HTR-8/SVneo (cell line): ENCODE measurements at places on chromosomes 5 and 9.

DNA sequence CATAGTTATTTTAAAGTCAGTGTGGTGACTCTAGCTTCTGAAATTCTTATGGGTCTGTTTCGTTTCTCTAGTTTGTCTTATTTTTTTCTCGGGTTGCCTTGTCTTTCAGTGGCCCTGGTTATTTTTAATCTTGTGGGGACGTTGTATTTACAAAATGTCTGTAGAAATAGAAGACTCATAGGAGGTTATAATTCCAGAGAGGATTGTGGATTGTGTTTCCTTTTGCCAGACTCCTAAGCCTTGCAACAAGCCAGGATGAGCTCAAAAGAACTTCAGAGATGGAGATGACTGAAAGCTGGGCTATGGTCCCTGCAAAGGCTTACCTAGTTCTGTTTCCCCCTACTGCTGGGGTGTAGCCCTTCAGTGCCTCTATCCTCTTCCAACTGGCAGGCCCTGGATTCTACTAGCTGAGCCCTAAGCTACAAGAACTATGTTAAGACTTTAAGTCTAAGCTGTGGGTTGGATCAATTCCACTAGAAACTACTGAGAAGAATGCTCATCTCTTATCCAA, 32.2 kb upstream of the LECT2 start:
- DNase-seq = no peak

GRCh38 chr9:113894166-113894565, 18.1 kb downstream of the ZNF618 start:
- DNase-seq = no peak

DNA sequence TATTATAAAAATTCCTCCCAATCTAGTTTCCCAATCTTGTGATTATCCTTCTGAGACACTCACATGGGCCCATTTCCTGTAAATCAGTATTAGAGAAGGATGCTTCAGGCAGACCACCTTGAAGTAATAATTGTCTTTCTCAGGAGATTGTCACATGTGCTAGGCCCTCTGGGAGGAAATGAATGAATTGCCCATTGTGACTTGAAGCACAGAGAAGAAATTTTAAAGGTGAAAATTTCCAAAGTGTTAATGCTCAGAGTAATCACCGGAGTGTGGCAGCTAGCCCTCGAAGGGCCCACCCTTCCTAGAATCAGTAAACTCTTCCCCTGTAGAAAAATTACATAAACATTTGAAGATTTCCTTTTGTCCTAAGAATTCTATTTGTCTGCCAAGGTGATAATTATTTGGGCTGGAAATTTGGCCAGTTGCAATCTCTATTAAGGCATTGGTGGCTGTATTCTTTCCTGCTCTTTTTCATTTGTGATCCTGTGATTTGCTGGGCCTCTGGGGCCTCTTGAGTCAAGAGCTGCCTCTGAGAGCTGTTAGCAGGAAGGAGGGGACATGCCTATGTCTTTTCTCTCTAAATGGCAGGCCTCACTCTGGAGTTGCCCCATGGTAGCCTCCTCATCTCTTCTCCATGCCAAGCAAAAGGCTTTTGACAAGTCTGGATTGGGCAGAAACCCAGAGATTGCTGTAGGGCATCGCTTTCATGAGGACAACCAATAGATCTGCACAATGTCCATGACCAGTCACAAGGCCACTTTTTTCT, 371.5 kb upstream of the ACTBL2 start:
- DNase-seq = no peak

- no peak for DNase-seq
Measured at GRCh38 chr9:123695386-123695785, 234.5 kb downstream of the DENND1A start.

DNA sequence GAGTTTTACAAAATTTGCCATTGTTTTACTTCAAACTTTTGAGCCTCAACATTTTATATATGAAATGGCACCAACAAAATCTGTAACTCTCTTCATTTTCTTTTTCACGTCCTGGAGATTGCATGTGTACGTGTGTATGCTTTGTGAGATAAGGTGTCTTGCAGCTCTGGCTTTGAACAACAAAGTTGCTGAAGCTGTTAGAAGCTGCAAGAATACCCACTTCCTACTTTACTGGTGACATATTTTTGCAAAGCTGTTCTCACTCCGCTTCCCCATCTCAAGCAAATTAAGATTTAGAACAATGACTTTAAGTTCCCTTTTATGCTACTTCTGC, 41.8 kb downstream of the FYB1 start:
- DNase-seq = no peak

DNA sequence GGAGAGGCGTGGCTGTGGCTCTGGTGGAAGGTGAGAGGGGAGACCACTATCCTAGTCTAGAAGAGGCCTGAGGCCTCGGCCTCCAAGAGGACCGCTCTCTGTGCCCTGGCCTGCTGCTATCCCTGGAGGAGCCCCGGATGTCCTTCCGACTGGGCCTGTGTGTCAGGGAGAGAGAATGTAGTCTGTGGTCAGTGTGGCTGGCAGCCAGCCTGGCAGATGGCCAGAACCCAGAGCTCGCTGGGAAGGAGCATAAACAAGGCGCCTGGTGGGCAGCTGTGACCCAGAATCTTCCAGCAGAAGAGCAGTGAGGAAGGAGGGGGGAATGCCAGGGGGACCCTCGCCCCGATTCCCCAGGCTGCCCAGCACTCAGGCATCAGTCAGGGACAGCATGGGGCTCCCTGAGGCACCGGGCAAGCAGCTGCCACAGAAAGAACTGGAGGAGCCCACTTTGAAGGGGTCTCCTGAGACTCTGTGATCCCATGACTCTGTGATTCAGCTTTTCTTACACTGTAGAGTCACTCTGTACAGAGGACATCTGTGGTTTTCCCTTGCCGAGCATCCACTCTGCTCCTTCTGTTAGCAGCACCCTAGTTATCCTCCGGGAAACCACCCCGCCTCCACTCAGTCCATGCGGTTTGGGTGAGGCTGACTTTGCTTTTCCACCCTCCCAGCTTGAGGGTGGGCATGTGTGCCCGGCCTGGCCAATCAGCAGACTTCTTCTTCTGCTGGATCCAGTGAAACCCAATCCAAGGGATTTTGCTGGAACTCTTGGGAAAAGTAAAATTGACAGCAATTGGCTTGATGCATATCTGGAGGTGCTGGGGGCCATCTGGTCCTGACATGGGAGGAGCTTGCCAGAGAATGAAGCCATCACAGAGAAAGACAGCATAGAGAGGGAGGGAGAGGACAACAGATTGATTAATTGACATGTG, 46.2 kb upstream of the PWWP2A start:
- peak; percentile 97 for DNase-seq

DNA sequence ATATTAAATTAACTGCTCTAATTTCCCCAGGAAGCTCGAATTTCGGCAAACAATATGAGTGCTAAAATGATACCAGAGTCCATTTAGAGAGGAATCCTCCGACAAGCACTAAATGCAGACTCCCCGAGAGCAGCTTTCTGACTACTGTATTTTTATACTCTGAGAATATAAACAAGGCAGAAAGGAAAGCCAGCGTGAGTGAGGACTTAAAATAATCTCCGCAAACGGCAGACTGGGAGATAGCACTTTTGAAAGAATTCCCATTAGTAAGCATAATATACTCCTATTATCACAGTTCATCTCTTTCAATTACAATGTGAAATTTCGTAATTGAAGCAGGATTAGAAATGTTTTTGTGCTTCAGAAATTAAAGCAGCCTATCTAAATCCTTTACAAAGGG, 269.4 kb upstream of the PANK3 start:
- no peak for DNase-seq

- DNase-seq = no peak
Measured at GRCh38 chr5:40486437-40487275, 193.1 kb upstream of the PTGER4 start.

- peak; percentile 82 for DNase-seq
Measured at GRCh38 chr9:69174616-69175463, 763 bp downstream of the TJP2 start.

- no peak for DNase-seq
Measured at GRCh38 chr9:99253134-99253533, 31.1 kb downstream of the SEC61B start.

- no peak for DNase-seq
Measured at GRCh38 chr5:113039934-113040285, 63.3 kb downstream of the DCP2 start.

DNA sequence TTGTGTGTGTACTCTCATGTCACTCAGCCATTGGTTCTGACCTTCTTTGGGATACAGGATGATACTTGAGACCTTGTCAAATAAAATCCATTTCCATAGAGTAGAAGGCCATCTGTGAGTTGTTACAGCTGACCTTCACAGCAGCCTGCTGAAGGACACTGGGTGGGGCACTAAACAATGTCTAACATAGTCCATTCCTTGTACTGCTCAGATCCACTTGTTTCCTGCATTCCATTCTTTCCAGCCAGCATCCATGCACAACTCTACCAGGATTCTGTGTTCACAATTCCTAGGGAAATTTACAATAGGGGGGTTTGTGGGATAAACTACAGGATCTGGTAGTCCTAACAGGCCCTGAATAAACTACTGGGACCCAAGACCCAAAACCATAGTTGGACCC, 286.4 kb downstream of the RASEF start:
- no peak for DNase-seq

GRCh38 chr5:133366438-133366837, 245.9 kb downstream of the FSTL4 start:
- no peak for DNase-seq

DNA sequence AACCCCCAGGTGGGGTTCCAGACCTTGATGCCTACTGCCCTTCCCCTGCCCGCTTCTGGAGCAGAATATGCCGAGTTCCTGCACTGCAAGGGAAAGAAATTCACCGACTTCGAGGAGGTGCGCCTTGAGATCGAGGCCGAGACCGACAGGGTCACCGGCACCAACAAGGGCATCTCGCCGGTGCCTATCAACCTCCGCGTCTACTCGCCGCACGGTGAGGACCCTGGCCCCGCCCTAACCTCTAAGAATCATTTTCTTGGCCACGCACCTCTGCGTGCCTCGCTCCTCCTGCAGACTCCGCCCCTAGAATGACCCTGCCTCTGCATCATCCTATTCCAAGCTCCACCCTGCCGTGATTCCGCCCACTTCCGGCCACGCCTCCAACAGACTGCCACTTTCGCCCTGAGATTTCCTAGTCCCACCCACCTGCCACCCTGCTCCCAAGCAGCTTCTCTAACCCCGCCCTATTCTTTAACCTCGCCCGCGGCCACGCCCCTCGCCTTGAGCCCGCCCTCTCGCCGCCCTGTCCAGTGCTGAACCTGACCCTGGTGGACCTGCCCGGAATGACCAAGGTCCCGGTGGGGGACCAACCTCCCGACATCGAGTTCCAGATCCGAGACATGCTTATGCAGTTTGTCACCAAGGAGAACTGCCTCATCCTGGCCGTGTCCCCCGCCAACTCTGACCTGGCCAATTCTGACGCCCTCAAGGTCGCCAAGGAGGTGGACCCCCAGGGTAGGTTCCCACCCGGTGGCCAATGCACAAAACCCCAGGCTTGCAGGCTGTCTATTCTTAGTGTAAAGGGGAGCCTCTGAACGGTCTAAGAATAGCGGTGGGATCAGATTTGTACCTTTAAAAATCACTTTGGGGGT, 15.6 kb downstream of the DNM1 start:
- no peak for DNase-seq

- DNase-seq = no peak
Measured at GRCh38 chr9:35871545-35871944, 1.3 kb upstream of the OR13J1 start.
